Vagina (tissue), 2 donors: ENCODE measurements at places on chromosomes 16 and 17.

DNA sequence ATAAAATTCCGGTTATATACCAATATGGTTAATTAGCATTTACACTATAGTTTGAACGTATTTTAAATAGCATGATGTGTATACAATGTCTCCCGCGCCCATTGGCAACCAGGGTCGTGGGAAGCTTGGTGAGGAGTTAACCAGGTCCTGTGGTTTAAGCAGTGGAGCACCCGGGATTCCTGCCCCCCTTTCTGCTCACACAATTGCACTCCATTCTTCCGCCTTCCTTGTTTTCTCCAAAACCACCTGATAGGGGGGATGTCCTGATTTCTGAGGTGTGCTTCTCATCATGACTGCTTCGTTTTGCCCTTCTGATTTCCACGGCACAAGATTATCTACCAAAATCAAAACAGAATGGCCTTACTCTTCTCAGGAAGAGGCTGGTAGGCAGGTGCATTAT lies 35.8 kb downstream of the WIPI1 start:
- peak; percentile 44 for DNase-seq

GRCh38 chr16:3825940-3826339 lies 54.6 kb downstream of the CREBBP start:
- no peak for DNase-seq

GRCh38 chr17:31132977-31133376 lies 38.2 kb downstream of the NF1 start:
- DNase-seq: no peak

GRCh38 chr17:72294487-72294893 lies 173.7 kb downstream of the SOX9 start:
- DNase-seq: no peak

GRCh38 chr16:17607075-17607509 lies 136.3 kb upstream of the XYLT1 start:
- no peak for DNase-seq

GRCh38 chr17:65953316-65954147 lies 238.4 kb downstream of the CEP112 start:
- no peak for DNase-seq

GRCh38 chr17:2092253-2092652 lies 37.4 kb downstream of the HIC1 start:
- no peak for DNase-seq

GRCh38 chr17:7557775-7558543 lies 591 bp upstream of the TNFSF13 start:
- no peak for DNase-seq

DNA sequence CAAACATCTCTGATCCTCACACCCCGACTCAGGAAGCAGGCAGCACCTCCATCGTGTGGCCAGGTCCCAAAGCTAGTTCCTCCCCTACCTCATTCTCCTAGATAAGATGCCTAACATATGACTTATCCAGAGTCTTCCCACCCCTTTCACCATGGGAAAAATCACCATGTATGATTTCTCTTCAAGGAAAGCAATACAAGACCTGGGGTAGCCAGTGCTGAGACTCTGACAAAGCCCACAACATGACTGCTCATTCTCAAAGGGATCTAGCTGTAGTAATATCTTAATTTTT lies 45.1 kb downstream of the CMTM4 start:
- no peak for DNase-seq

DNA sequence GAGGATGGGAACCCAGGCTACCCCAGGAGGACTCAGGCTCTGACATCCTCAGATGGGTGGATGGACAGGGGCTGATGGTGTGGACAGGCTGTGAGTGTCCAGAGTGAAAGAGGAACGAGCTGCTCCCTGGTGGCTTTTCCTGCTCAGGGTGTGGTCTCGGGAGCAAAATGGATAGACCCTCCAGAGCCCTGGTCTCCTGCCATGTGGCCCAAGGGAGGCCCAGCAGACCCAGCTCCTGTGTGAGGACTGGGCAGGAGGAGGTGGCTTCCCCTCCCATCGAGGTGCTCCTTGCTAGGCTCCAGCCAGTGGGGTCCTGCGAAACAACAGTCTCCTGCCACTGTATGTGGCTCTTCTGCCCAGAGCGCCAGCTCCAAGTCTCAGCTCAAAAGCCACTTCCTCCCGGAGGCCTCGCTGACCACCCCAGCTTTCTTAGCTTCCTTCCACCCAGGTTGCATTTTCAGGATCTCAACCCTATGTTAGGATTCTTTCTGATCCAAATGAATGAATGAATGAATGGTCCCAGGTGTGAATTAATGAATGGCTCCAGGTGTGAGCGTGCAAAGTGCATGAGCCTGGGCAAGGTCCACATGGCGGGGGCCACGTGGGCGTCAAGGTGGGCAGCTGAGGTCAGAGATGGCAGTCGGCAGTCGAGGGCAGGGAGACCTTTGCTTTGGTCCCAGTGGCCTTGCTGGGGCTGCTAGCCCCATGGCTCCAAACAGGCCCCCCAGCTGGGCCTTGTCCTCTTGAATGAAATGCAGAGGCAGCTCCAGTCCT lies 120.3 kb upstream of the CIBAR2 start:
- no peak for DNase-seq

GRCh38 chr17:5854871-5855554 lies 215.2 kb upstream of the WSCD1 start:
- DNase-seq: peak; percentile 56

DNA sequence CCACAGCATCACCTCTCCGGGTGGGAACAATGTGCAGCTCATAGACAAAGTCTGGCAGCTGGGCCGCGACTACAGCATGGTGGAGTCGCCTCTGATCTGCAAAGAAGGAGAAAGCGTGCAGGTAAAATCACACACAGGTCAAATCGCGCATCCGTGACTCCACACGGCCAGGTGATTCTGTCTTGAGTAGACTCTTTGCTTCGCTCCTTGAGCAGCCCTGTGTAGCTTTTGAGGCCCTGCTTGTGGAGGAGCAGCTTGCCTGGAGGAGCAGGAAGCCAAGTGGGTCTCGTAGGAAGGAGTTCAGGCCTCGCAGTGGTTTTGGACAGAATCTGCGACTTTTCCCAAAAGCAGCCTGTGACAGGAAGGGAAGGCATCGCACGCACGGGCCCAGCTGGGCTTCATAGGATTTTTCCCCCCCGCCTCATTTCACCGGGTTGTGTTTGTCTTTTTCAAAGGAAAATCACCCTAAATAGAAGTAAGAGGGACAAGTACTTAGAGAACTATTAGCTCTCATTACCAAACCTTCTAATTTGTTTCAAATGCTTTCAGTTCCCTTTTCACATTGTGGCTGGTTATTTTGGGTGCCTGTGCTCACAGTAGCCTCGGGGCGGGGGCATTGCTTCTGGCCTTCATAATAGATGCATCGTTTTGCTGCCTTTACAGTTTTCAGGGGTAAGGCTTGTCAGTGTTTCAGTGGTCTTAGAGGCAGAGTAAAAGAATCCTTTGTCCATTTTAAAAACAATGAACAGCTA lies 71.5 kb downstream of the SEC14L1 start:
- DNase-seq: no peak

DNA sequence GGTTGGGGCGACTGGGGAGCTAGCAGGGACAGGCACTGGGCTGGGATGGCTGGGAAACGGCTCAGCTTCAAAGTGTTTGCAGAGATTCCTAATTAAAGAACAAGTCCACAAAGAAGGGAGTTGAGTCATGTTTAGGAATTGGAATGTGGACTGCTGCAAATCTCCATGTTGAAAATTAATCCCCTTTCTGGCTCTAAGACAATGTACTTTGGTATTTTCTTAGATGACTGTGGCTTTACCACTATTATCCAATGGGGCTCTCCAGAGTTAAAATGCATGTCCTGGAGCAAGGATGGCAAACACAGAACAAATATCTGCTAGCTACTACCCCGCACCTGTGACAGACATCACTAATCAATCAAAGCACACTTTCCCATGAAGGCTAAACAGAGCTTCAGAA lies 22.2 kb upstream of the WSCD1 start:
- DNase-seq: no peak

DNA sequence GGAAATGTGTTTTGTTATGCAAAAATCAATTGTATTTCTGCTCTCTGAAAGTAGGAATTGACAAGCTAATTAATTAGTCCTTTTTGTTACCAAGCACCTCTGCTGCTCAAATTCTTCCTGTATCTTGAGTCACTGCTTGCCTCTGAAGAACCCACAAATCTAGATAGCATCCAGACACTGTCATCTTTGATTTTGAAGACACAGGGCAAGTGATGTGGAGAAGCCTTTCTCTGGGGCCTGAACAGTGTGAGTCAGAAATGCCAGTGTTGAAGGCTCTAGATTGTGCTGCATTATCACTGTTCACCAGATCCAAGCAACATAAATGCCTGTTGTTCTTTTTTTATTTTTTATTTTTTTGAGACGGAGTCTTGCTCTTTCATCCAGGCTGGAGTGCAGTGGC lies 10.9 kb upstream of the ST6GALNAC1 start:
- DNase-seq: no peak

GRCh38 chr16:81774348-81774747 lies 4.7 kb upstream of the PLCG2 start:
- no peak for DNase-seq

DNA sequence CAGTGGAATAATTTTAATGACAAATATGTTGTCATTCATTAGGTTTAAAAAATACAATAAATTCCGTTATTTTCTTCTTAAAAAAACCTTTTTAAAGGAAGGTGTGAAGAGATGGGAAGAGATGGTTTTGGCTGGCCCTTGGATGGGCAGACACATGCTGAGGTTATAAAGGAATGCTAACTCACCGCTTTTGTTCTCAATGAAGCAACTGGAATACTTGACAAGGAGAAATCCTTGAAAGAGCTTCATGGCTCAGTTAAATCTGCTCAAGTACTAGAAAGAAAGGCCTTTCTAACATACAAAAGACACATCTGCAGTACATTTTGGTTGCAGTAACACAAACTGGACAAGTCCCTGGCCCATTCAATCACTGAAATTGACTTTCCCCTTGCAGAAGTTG lies 158.3 kb upstream of the KCNJ16 start:
- no peak for DNase-seq

DNA sequence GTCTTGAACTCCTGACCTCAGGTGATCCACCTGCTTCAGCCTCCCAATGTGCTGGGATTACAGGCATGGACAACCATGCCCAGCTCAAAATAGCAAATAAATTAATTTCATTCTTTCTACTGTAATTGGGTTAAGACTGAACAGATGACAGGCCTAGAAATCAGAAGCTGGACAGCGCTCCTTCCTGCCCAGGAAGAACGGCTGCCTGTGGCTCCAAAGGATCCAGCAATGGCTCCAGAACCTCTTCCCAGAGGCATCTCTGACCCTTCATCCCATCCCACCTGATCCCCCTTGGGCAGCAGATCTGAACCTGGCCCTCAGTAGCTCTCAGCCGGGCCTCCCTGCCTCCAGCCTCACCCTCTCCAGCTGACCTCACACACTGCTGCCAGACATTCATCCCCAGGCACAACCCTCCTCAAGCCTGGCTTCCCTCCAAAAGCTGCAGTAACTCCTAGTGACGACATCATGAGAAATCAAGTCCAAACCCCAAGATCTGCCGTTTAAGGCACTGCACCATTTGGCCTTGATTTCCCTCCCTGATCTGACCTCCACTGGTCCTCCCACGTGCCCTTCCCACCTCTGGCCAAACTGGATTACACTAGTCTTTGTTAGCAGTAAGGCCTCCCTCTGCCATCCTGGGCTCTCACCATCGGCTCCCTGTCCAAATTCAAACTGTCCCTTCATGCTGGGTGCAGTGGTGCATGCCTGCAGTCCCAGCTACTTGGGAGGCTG lies 3.1 kb upstream of the MIF4GD start:
- no peak for DNase-seq

DNA sequence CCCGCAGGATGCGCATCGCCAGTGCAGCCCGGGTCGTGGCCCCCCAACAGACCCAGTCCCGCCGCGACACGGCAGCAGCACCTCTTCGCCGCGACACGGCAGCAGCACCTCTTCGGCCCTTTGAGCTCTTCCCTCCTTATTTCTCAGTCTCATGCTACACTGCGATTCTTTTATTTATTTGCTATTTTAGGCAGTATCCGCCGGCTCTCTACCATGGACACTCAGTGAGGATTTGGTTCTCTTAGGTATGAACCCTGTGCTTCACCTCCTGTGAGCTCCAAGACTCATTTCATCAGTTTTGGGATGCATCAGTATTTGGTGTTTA lies 8.3 kb upstream of the MAP2K3 start:
- no peak for DNase-seq

GRCh38 chr16:84421081-84421937 lies 53.0 kb downstream of the ATP2C2 start:
- DNase-seq: no peak

GRCh38 chr17:78127239-78127887 lies 1.2 kb downstream of the TMC6 start:
- no peak for DNase-seq

- peak; percentile 96 for DNase-seq
Measured at GRCh38 chr17:7851438-7852261, 3.2 kb upstream of the TMEM88 start.

- no peak for DNase-seq
Measured at GRCh38 chr16:50781043-50781442, 39.2 kb downstream of the CYLD start.

DNA sequence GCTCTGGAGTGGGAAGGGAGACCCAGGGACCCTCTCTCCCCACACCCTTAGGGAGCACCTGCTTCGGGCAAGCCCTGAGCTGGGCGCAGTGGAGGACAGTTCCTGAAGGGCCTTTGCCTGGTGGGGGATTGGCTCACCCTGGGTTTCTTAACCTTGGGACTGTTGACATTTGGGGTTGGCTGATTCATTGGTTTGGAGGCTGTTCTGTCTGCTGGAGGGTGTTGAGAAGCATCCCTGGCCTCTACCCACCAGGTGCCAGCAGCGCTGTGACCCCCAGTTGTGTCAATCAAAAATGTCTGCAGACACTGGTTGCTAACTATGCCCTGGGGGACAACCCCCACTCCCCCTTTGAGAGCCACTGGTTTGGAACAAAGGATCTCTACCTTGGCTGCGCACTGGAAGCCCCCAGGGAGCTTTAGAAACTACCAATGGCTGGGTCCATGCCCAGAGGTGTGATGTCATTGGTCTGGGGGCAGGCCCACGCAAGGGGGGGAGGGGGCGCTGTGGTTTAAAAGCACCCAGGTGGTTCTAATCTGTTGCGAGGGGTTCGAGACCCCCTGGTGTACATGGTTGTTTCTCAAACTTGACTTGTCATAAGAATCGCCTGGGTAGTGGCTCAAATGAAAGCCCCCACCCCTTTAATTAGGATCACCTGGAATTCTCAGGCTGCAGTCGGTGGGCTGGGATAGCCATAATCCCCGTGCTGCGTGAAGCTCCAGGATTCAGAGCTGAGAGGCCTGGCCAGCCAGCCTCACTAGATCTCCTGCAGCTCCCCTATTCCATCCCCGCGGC lies 151.9 kb upstream of the GSE1 start:
- no peak for DNase-seq

DNA sequence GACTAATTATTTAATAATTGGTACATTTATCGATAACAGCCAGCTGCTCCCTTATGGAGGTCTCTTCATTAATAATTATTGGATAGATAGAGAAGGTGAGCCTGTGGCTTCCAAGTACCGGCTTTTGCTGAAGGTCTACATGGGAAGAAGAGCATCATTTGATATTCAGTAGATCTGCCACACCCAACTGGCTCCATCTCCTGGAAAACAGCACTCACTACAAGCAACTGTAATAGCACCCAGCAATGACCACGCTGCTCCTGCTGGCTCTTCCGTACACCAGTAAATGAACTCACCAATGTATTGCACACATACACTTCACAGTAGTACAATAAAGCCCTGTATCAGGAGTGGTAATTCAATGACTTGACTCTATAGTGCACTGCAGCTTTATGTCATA lies 19.5 kb downstream of the MARVELD3 start:
- DNase-seq: no peak

GRCh38 chr17:66555605-66556004 lies 253.2 kb downstream of the PRKCA start:
- DNase-seq: no peak
